ENCODE measurements at places on chromosomes 13 and 19.
A peak's percentile ranks its signal among the peaks of the same experiment; 100 is the strongest.

- no peak for DNase-seq
These were observed 9.2 kb downstream of the PAN3 start for GRCh38 chr13:28147495-28147894.

DNA sequence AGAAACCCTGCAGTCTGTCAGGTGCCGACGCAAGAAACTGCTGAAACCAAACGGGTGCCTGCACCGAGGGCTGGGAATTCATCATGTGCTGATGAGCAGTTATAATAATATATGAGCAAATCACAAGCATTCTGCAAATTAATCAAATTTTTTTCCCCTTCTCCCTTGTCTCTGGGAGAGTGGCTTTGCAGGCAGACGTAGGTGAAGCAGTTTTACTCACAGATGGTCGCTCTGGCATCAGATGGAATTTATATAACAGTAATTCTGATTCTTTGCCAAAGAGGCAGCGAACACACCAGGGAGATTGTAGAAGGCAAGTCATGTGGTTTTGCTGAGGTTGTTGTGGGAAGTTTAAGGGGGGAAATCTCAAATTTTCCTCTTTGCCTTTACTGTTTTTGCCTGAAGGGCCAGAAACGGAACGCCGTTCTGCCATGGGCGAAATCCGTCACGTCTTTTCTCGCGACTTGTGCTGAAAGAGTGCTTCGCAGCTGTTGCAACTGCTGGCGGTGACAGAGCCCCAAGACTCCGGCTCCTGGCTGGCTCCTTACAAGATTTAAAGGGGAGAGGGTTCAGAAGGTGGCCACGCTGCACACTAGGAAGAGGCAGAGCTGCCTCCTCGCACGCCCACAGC, 320.1 kb downstream of the ZNF536 start:
- DNase-seq: no peak

DNA sequence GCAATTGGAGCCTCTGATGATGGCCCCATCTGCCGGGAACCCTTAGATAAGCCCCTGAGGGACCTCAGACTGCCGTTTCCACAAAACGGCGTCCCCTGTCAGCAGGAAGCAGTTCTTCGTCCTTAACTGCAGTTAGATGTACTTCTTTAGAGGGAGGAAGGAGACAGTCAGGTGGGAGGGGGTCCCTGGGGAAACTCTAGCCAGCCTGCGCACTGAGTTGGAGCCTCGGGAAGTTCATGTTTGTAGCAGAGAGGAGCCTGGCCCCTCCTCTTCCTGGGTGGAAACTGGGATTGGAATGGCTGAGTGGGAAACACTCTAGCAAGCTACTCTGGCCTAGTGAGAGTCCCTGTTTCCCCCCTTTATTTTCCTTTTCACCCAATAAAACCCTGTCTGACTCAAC, 612.4 kb downstream of the PCDH9 start:
- DNase-seq: no peak

GRCh38 chr19:45847663-45848062, 15.3 kb downstream of the SYMPK start:
- no peak for DNase-seq

DNA sequence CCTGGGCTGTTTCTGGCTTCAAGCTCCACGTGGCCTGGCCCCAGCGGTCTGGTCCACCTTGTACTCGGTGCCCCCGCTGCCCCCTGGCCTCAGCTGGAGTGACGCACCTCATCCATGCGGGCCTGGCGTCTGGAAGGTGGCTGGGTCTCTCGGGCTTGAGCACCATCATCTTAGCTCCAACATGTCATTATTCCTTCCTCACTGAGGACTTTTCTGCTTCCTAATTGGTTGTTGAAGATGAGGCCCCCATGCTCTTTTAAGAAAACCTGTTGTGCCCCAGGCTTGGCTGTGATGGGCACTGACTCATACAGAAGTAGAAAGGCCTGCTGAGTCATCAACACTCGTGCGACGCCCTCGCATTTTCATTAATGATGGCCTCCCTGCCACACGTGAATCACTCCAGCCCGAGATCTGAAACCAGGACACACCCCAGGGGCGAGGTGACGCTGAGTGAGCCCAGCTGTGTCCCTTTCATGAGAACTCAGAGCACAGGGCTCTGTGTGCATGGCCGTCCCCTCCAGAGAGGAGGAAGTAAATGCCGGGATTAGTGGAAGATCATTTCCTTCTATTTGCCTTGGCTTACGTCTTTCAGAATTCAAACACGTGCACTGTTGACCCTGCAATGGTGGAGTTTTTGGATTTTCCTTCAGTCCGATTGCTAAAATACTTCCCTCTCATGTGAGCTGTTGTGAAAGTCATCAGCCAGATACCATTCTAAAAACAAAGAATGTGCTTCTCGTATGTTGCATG, 14.0 kb upstream of the GJA3 start:
- DNase-seq: no peak

- no peak for DNase-seq
These were observed 161.4 kb downstream of the MTUS2 start for GRCh38 chr13:28981530-28981929.

- DNase-seq: no peak
These were observed 103.9 kb downstream of the ZIC5 start for GRCh38 chr13:99867535-99868257.

- DNase-seq: no peak
These were observed 5.3 kb upstream of the KBTBD6 start for GRCh38 chr13:41137951-41138350.

GRCh38 chr19:51594774-51595109, 23.7 kb downstream of the ZNF175 start:
- no peak for DNase-seq

DNA sequence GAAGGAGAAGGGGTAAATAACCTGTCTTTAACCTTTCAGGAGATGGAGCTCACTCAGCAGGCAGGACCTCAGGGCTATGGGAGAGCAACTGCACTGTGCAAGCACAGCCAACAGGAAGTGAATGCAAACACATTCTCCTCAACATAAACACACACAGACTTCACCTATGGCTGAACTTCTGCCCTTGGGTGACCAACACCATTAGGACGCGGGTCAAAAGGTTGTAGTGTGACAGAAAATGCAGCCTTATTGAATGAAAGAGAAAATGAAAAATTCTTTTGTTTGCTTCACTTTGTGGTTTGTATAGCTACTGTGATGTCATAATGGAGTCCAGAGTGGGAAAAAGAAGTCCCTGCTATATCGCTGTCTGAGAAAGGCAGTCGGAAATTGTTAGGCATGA, 323.0 kb downstream of the NDFIP2 start:
- DNase-seq: no peak

GRCh38 chr13:82298106-82298505, 1584.2 kb downstream of the SLITRK1 start:
- DNase-seq: no peak

DNA sequence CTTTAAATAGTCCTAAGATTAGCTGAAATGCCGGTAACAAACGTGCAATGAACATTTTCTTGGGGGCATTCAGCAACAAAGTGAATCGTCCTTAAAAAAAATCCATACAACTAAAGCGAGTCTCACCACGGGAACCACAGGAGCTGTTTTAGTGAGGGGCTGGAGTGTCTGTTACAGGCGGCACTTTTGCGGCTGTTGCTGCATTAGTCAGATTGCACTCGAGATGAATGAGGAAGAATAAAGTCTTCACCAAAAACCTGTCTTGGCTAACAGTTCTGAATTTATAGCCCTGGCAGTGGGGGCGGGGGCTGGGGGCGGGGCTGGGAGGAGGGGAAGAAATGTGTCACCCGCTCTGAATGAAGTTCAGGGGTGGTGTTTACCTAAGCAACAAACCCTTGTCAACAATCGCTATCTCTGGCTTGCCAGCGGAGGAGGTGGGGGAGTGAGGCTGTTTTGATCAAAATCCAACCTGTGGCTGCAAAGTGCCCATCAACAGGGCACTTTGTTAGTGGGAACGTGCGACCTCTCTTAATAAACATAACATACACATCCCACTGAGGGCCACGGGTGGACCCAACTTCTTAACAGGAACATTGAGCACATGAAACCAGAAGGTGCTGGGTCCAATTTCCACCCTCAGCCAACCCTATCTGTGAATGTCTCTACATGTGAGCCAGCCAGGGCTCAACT, 44.5 kb downstream of the RFX2 start:
- peak; percentile 47 for DNase-seq

GRCh38 chr13:22422712-22423111, 751.8 kb downstream of the FGF9 start:
- no peak for DNase-seq

DNA sequence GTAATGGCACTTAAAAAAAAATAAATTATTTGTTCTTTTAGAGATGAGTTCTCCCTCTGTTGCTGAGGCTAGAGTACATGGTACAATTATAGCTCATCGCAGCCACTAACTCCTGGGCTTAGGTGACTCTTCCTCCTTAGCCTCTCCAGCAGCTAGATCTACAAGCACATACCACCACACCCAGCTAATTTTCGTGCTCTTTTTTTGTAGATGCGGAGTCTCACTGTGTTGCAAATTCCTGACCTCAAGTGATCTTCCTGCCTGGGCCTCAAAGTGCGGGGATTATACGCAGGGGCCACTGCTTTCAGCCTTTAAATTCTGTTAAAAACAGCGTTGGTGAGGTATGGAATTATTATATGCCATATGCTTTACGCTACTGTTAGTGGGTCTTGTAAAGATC, 2034.0 kb downstream of the OLFM4 start:
- no peak for DNase-seq

DNA sequence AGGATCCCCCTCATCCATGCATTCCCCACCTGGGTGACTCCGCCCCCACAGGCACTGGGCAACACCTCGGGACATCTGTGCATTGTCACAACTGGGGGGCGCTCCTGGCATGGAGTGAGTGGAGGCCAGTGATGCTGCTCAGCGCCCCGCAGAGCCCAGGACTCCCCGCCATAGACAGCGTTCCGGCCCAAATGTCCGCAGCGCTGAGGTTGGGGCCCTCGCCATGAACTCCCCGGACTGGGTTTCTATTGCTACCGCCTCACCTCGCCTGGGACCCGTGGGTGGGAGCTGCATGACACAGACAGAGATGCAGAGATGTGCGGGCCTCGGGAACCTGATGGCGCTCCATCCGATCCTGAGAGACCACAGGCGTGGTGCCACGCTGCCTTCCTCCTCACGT, 4.6 kb downstream of the FZR1 start:
- DNase-seq: no peak

DNA sequence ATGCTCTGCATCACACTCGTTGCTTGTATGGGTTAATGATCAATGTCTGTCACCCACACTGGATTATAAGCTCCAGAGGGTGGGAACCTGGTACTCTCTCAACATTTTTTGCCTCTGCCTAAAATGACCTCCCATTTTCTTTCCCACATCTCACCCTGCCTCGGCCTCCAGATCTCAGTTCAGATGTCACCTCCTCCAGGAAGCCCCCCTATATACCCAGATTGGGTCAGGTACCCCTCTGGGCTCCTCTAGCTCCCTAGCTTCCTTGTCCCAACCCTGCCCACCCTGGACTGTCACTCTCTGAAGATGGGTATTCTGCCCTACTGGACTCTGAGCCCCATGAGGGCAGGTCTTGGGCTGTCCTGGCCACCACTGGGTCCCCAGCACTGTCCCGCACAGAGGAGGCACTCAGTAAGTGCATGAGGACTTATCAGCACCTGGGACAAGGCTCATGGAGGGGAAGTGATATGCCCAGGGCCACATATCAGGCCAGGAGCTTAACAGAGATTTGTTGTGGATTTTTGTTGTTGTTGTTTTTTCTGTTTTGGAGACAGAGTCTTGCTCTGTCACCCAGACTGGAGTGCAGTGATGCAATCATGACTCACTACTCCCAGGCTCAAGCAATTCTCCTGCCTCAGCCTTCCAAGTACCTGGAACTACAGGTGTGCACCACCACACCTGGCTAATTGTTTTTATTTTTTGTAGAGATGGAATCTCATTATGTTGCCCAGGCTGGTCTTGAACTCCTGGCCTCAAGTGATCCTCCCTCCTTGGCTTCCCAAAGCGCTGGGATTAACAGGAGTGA, 23.8 kb downstream of the PRKD2 start:
- no peak for DNase-seq

DNA sequence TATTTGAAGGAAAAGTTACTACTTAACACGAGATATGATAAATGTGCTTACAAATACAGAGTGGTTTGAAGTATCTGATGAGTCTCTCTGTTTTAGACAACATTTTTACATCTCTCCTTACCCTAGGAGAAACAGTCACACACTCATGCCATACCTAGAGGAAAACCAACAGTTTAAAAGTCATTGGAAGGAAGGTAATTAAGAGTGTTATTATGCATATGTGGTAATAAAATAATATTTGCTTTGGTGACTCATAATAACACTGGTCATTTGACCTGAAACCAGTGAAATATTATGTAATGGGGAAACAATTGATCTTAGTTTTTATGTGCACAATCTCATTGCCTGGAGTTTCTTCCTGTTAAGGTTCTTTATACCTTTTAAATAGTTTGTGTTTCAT, 136.9 kb upstream of the SOX21 start:
- no peak for DNase-seq

- no peak for DNase-seq
These were observed 41.6 kb downstream of the NDFIP2 start for GRCh38 chr13:79522583-79522982.

DNA sequence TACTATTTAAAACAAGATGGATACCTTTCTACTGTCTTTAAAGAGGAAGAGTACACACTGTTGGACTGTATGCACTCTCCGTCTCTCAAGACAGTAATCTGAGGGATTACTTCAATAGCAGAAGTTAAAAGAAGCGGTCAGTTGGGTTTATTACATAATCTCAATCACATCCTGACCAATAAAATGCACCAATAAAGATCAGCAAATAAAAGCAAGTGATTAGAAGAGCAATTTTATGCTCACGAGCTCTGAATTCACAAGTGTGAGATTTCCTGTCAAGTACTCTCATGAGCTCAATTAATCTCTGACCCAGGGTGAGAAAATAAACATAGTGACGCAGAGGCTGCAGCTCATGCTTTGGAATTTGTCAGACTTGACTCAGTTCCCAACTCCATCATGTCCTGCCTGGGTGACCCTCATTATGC, 12.2 kb downstream of the ABCC4 start:
- no peak for DNase-seq

DNA sequence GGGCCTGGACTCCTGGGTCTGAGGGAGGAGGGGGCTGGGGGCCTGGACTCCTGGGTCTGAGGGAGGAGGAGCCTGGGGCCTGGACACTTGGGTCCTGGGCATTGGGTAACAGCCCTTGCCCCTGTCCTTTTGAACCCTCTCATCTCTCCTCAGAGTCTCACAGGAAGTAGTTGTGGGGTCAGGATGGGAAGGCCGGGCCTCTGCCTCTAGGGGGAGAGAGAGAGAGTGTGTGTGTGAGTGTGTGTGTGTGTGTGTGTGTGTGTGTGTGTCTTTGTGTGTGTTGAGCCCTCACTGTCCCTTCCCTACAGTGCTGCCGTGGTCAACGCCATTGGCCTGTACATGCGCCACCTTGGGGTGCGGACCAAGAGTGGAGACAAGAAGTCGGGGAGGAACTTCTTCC, 10.9 kb downstream of the ARHGEF1 start:
- DNase-seq: no peak

GRCh38 chr13:64510747-64511146, 2719.4 kb downstream of the PCDH9 start:
- no peak for DNase-seq

DNA sequence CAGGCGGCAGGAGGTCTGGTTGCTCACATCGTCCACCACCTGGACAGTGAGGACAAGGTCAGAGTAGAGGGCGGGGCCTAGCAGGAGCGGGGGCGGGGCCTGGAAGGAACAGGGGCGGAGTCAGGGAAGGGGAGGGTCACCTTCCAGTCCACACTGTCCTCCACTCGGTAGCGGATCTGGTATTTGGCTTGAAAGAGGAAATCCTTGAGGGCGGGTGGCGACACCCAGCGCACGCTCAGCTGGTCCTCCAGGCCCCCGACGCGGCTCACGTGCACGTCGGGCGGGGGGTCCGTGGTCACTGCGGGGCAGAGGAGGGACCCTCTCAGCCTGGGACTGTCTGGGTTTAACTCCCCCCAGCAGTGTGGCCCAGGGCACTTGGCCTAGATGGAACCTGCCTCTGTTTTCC, 8.2 kb downstream of the REX1BD start:
- no peak for DNase-seq
